Progenitor cell of endocrine pancreas (in vitro differentiated cells): ENCODE measurements at places on chromosomes 16 and 17.
A peak's percentile ranks its signal among the peaks of the same experiment; 100 is the strongest.

DNA sequence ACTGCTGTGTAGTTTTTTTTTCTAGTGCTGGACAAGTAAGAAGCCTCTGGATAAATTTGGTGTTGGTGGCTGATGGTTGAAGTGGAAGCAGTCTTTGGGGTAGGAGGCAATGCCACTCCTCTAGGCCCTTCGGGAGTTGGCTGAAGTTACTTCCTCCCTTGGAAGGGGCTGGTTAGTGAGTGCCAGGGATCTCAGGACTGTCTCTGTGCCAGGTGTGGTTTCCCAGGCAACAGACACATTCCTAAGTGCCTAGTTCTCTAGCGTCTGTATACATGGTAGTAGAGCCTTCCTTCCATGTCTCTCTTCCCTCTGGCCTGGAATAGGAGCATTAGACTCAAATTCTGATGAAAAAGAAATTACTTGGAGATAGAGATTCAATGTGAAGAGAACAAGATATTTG is 15.3 kb downstream of the TMEM98 start:
- DNase-seq = no peak

DNA sequence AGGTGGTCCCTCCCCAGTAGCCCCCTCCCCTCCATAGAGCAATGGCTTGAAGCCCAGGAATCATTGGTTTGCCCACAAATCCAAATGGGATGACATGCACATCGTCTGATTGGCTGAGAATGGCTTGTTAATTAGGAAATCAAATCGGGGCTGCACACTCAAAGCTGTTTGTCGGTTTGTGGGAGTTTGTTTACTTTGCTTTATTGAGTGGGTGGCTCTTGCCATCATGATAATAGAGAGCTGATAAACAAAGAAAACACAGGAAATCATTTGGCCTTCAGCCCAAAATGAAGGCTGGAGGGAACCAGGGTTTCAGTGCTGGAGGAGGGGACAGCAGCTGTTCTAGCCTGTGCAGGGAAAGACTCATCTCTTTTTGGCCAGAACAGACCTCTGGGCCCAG is 316.3 kb downstream of the CBLN1 start:
- no peak for DNase-seq

- no peak for DNase-seq
Measured at GRCh38 chr17:70699408-70699807, 530.1 kb downstream of the KCNJ2 start.

- DNase-seq = no peak
Measured at GRCh38 chr17:37084372-37084771, 135.6 kb downstream of the AATF start.

DNA sequence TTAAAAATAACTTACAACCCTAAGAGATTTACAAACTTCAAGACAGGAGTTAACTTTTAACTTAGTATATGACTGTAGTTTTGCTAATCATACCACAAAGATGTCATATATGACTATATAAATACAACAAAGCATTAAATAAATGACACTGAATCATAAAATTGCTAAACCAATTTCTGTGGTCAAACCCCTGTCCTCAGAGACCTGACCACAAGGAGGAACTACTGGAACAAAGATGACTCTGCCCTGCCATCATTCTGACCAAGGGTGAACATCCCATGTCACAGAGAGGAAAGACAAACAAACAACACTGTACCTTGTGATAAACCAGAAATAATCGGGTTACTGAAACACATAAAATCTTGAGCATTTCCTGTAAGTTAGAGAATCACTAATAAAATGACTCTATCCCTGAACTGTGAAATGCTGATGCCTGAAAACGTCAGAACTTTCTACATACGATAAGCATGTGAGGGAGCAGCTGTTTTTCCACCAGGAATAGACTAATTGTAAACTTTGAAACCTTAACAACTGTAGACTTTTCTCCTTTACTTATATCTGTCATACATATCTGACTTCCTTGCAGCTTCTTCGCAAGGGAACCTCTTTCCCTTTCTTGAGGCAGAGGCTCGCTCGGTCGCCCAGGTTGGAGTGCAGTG is 47.9 kb downstream of the WDR59 start:
- DNase-seq = no peak

- DNase-seq = peak; percentile 14
Measured at GRCh38 chr17:79658811-79659207, 48.0 kb upstream of the RBFOX3 start.

DNA sequence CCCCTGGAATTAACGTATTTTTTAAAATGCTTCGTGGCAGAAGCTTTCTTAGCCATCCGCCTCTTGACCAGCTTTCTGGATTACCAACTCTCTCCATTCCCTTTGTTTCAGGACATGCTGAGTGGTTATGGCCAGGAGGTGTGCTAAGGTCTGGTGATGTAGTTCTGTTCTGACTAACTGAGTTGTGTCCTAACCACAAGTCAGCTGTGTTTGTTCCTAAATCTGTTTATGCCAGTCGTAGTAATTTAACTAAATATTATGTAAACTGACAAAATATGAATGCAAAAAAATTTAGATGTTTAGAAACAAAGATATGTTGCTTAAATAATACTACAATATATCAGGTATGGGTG is 61.6 kb downstream of the MRTFB start:
- DNase-seq = no peak

DNA sequence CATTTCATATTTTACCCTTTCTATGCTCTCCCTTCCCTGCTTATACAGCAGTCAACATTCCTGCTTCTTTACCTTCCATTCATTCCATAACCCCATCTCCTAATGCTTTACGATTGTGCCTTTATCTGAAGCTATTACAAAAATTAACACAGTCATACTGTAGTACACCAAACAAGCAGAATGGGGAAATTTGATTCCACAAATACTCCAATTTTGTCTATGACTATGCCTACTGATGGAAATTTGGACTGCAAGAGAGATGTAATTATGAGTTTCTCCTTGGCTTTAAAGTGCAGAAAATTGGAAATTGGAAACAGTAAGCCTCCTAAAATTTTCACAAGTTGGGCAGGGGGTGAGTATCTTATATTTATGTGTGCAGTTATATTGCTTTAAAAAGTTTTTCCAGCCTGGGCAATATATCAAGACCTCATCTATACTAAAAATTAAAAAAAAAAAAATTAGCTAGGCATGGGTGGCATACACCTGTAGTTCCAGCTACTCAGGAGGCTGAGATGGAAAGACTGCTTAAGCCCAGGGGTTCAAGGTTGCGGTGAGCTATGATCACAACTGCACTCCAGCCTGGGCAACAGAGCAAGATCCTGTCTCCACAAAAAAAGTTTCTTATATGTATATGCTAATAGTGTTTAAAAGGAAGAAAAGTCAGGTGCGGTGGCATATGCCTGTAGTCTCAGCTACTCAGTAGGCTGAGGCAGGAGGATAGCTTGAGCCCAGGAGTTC is 3.0 kb downstream of the APPBP2 start:
- DNase-seq = no peak

- no peak for DNase-seq
Measured at GRCh38 chr17:71232801-71233559, 887.8 kb upstream of the SOX9 start.

DNA sequence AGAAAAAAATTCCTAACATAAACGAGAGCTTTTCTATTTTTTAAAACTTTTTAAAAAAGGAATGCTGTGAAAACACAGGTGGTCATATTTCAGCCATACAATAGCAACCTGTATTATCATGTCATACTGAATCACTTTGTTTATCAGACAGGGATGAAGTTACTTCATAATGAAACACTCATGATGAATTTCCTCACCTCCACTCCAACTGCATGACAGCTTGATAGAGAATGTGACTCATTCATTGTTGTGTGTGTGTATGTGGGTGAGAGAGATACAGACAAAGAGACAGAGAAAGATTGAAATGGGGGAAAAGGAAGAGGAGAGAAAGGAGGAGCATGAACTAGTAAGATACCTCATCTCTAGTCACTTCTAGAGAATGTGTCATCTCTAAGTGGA is 109.0 kb downstream of the SYCE1L start:
- no peak for DNase-seq

DNA sequence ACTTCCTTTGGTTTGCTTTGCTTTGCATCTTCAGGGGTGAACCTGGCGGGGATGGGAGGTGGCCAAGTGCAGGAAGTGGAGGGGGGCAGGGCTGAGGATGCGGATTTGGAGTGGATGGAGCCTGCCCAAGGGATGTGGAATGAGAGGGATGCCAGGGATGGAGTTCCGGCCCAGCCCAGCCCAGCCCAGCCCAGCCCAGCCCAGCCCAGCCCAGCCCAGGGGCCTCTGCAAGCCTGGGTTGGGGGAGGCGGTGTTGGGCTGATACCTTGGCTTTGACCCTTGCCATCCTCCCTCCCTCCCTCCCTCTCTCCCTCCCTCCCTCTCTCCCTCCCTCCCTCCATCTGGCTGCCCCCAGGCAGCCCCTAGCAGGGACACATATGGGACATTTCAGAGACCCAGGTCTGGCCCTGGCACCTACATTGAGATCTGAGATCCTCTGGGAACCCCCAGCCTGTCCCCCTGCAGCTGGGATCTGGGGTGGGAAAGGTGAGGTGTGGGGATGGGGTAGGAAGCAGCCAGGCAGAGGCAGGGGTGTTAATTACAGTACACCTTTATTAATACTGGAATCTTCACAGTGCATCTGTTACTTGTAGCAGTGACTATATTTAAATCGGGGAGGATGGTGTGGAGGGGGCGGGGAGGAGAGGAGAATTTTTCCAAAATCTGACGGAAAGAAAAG is 14.5 kb downstream of the IL34 start:
- no peak for DNase-seq

DNA sequence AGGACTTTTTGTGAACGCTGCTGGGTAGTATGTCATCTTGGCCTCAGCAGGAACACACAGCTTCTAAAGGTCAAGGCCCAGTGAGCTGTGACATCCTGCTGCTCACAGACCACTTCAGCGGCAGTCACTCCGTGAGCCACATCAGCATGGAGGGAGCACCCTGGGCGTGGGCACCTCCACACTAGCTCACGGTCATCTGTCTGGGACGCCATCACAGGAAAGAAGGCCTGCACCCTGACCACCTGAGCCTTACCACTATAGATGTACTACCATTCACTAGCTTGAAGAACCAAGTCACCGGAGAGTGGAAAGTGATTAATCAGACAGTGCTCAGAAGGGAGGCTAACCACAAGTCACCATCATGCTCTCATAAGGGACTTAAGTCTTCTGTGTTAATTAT is 3.3 kb downstream of the AXIN1 start:
- DNase-seq = no peak

DNA sequence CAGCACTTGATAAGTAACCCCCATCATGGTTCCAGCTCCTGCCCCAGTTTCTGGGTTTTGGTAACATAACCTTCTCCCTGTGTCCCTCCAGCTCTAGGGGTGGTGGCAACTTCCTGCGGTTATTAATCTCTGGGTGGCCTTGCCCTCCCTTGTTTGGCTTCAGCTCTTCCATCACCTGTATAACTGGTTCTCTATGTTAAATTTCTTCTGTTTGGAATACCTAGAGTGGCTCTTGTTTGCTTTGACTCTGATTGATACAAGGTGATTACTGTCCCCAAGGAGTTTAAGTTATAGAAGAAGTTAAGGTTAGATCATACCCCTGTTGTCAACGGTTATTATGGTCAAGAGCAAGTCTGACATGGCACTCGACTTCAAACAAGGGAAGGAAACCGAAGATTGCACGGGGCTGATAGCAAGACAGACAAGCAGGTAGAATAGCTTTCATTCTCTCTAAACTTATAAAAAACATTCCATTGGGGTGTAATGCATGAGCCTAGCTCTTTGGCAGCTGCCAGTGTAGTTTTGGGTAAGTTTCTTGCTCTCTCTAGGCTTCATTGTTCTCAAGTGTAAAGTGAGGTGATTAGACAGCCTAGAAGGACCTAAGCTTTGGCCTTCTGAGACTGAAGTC is 11.0 kb upstream of the CCR7 start:
- no peak for DNase-seq

GRCh38 chr16:84610376-84610775 is 7.5 kb downstream of the COTL1 start:
- no peak for DNase-seq

GRCh38 chr16:60902114-60902513 is 1134.1 kb downstream of the CDH8 start:
- DNase-seq = no peak

DNA sequence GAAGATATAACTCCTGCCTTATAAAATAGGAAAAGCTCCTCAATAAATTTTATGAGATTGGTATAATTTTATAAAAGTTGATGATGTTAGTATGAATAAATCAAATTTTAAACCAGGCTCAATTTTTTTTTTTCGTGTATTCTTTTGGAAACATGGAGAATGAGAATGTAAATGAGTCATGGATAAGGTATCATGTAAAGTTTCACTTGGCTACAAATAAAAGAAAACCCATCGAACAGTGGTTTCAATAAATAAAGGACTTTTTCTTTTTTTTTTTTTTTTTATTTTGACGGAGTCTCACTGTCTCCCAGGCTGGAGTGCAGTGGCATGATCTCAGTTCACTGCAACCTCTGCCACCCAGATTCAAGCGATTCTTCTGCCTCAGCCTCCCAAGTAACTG is 67.3 kb downstream of the PHKB start:
- no peak for DNase-seq

DNA sequence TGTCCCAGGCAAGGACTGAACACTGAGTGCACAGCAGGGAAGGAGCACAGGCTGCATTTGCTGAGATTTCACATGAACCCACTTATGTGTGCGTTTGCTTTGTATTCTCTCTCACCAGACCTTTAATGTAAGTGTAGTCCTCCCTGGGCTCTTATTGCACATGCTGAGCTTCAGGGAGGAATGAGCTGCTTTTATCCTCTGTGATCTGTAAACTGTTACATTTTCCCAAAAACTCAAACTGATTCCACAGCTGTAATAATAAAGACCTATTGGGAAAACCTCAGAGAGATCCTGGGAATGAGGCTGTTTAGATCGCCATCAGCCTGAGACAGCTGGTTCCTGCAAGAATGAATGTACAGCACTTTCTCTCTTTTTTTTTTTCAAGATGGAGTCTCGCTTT is 53.6 kb upstream of the ADORA2B start:
- no peak for DNase-seq

DNA sequence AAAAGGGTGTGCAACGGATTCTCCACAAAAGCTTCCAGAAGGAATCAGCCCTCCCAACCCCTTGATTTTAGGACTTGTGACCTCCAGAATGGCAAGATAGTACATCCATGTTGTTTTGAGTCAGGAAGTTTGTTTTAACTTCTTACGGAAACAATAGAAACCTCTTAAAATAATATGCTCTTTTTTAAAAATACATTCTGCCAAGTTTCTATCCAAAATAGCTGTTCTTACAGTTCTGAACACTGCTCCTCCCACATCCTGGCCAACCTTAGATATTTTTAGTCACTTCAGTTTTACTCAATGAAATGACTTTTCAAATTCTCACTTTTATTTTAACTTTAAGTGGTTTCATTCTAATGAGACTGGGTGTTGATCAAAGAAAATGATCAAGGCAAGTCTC is 156.4 kb downstream of the ZNF18 start:
- no peak for DNase-seq

GRCh38 chr17:32285306-32285705 is 19.7 kb downstream of the RHBDL3 start:
- no peak for DNase-seq

DNA sequence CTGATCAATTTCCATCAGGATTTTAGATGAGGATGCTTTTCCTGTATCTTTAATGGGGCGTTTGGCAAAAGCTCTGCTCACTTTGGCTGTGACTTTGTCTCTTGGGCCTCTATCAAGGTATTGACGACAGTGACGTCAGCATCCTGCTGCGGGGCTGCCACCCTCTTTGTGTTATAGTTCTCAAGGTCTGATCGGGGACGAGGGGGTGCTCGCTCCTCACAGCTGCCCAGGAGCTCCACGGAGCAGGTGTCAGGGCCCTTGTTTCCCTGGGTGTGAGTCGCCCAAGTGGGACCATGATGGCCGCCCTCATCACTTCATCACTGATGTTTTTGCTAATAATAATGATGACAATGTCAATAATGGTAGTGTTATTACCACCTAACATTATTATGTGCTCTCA is 65.4 kb downstream of the CMIP start:
- no peak for DNase-seq

GRCh38 chr16:81945665-81946064 is 65.6 kb downstream of the SDR42E1 start:
- DNase-seq = no peak
